Stomach (tissue), 19 donors: ENCODE measurements at places on chromosomes 11 and 22. TPM values are rescaled to one million over a fixed set of nuclear protein-coding genes. Genes with fewer than 3 reads are reported as not detected.

GRCh38 chr11:122850076-122850631 is 11.9 kb downstream of the CRTAM start:
- no peaks in the 10 kb centered on the region for H3K27me3 ChIP-seq
- H3K36me3 ChIP-seq = no peaks in the 10 kb centered on the region
- no peak for DNase-seq
- no peak overlapping the region for H3K27ac ChIP-seq
- no peaks in the 10 kb centered on the region for H3K4me1 ChIP-seq

GRCh38 chr11:1730059-1730629 is 20.3 kb downstream of the IFITM10 start:
- no peaks in the 10 kb centered on the region for H3K36me3 ChIP-seq
- no peaks in the 10 kb centered on the region for H3K4me1 ChIP-seq
- H3K27me3 ChIP-seq = peaks cover 41% of the 10 kb centered on the region
- no peak overlapping the region for H3K4me3 ChIP-seq
- DNase-seq = no peak

GRCh38 chr11:130396965-130397364 is 31.4 kb downstream of the ADAMTS8 start:
- no peak overlapping the region for H3K27ac ChIP-seq
- no peaks in the 10 kb centered on the region for H3K36me3 ChIP-seq
- H3K4me3 ChIP-seq = no peak overlapping the region
- no peaks in the 10 kb centered on the region for H3K4me1 ChIP-seq
- no peak for DNase-seq

Gene PNPLA3
- polyA plus RNA-seq = not detected

GRCh38 chr22:48362721-48363404 is 1464.8 kb downstream of the BRD1 start:
- no peaks in the 10 kb centered on the region for H3K4me1 ChIP-seq
- no peak overlapping the region for H3K27ac ChIP-seq
- H3K36me3 ChIP-seq = no peaks in the 10 kb centered on the region
- DNase-seq = no peak
